ENCODE measurements at places on chromosomes 11 and 22.

DNA sequence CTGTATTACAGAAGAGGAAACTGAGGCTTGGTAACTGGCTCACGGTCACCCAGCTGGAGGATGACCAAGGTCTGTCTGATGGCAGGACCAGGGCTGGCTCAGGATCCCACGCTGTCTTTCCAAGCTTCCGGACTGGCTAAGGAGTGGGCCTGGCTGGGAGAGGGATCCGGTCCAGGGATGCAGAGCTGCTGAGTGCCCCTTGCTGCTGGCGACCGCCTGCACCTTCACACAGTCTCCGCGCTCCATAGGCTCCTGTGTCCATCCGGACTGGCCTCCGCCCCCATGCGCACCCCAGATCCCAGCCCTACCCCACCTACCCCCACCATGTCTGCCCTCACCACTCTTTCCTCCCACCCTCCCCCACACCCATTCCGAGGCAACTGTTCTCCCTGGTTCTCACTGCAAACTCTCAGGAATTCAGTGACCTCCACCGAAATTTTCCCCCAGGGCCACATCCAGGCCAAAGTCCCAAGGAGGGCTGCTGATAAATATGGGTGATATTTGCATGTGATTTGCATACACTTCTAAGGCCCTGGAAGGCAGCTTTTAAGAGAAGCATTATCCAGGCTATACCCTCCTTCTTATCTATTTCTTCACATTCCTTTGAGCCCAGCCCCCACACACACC is 48.5 kb upstream of the SLC35C1 start:
- DNase-seq, result no peak

GRCh38 chr11:26620282-26621045 is 48.4 kb upstream of the MUC15 start:
- no peak for DNase-seq

- DNase-seq, result no peak
Observed at GRCh38 chr11:69394869-69395246, 86.6 kb upstream of the LINC01488 start.

DNA sequence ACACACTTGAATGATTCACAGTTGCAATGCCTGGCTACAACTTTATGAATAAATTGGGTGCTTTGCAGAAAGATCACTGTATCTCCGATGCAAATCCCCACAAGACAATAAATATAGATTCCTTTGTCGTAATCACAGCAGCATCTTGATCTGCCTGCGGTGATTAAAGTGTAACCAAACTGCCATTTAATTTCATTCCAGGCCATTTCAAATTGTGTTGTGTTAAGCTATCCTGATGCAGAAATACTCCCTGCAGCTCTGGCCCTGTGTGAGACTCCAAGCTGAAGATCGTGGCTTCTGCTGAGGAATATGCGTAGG is 40.8 kb upstream of the B3GAT1 start:
- DNase-seq, result no peak

DNA sequence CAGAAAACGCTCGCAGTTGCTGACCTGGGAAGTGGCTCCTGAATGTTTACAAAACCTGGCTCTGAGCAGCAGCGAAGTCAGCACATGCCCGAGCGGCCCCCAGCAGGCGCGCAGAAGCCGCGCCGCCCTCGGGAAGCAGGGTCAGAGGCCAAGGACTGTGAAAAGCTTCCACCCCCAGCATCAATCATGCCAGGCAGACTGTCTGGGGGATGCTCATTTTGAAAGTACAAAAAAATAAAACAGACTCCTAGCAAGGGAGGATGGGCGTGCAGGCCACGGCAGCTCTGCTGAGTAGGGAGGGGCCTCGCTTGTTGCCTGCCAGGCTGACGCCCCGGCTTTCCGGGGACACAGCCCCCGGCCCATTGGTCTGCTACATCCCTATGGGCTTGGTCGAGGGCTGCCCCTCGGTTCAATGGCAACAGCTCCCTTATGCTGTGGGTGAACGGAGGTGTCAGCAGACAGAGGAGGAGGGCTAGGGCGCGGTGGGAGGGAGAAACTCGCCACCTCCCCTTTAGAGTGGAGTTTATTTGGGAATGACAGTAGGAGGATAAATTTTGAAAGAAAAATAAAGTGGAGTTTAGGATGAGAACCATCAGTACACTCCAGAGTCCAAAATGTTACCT is 37.7 kb upstream of the GNB1L start:
- peak; percentile 58 for DNase-seq
